ENCODE measurements at places on chromosomes 16 and 17.

GRCh38 chr16:62625326-62625725 lies 589.1 kb upstream of the CDH8 start:
- DNase-seq: no peak

- no peak for DNase-seq
These were observed 3.3 kb upstream of the NUDT16L1 start for GRCh38 chr16:4689864-4690704.

- DNase-seq: peak; percentile 69
These were observed 12.1 kb downstream of the TTLL6 start for GRCh38 chr17:48804936-48805411.

DNA sequence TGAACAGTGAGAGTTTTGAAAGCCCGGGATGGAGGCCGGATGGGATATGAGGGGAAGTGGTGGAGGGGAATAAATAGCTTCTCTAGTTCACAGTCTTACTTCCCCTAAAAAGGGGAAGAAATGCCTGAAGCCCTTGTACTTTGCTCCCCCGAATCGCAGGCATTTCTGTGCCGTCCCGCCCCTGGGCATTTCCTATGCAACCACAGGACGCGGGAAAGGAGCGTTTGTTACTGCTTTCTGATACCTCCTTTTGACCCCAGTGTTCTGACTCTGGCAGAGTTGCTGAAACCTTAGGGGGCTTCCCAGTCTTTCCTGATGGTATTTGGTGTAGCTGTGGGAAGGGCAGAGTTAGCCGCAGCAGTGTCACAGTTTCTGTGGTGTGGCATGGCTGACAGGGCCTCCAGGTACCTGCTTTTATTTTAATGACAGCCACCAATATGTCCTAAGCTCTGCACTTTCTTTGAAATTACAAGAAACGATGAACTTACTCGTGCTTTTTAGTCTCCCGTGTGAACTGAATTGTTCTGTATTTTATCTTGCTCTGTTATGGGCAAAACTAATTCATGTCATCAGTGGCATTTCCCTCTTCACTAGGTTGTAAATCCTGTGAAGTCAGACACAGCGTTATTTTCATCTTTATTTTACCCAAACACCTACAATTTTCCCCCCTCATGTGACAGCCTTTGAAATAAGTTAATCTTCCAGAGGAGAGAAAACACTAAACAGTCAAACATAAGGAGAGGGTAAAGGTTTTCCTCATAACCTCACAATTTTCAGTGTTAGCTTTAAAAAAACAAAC lies 27.1 kb downstream of the USP10 start:
- DNase-seq: no peak

DNA sequence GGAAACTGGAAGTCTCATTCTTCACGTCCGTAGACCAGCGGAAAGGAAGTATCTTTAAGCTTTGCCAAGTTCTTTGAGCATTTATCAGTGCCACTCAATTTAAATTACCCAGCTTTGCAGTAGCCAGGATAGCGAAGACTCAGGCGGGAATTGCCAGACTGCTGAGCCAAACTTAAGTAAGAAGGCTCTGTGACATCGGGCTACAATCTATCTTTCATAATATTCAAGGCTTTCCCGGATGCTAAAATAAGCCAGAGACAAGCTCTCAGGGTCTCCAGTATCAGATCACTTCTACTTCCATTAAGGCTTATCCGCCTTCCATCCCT lies 436 bp upstream of the BRIP1 start:
- DNase-seq: no peak

GRCh38 chr16:65274566-65274965 lies 152.7 kb upstream of the CDH11 start:
- DNase-seq: no peak

- DNase-seq: peak; percentile 72
These were observed 49.1 kb downstream of the STAT5A start for GRCh38 chr17:42337442-42337841.
